ENCODE measurements at places on chromosomes 2 and 18.

DNA sequence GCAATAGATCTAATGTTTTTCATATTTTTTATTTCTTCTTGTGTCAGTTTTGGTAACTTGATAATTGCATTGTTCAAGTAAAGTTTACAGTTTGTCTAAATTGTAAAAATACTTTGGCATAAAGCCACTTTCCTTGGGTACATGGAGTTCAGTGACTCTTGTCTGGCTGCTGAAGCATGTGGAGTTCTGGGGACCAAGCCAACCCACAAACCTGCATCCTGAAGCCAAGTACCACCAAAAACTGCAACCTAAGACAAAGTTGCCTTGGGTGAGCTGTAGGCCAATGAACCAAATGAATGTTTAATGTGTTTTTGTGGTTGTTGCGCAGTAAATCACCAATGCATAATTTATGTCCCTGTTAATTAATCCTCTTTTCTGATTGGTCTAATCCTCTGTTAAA, 872.6 kb downstream of the BCL11A start:
- DNase-seq, result no peak

DNA sequence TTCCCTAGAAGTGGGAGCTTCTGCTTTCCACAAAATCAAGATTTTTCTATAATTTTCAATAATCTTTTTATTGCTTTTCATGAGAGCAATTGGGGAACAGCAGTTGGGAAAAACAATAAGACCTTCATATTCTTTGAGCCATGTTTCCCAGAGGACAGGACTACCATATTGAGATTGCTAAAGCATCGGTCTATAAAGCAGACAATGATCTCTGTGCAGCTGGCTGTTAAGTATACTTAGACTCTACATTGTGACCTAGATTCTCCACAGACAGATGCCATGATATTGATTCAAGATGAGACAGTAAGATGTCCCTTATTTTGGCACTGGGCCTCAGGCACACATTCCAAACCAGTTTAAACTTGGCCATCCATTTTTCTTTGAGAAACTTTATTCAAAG, 1178.7 kb downstream of the SUCLG1 start:
- no peak for DNase-seq

DNA sequence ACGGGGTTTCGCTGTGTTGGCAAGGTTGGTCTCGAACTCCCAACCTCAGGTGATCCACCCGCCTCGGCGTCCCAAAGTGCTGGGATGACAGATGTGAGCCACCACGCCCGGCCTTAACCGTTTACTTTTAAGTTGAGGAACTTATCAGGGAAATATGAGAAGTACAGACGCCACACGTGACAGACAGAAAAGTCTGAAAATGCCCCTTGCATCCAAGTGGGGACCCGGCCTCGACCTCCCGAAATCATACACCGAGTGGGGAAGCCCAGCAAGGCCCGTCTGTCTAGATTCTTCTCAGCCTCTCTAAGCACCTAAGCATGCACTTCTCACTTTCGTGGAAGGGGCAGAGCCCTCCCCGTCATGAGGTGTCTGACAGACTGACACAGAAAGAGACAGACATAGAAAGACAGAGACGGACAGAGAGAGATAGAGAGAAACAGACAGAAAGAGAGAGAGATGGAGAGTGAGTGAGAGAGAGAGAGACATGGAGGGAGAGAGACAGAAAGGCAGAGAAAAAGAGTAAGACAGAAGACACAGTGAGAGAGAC, 107.3 kb upstream of the ANKRD30BL start:
- no peak for DNase-seq

DNA sequence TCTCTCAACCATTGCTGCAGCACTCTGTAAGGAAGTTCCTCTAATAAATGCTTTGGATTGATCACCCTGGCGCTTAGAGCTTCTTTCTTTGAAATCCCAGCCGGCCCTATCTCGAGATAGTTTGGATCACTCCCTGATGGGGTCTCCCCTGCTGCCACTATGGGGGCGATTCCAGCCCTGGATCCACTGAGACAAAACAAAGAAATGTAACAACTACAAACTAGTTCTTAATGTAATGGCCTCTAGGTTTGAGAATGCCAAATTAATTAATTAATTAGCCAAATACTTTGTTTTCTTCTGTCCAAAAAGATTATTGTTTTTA, 15.2 kb downstream of the SRSF7 start:
- no peak for DNase-seq

- no peak for DNase-seq
Observed at GRCh38 chr2:7281231-7282201, 364.3 kb downstream of the RNF144A start.

DNA sequence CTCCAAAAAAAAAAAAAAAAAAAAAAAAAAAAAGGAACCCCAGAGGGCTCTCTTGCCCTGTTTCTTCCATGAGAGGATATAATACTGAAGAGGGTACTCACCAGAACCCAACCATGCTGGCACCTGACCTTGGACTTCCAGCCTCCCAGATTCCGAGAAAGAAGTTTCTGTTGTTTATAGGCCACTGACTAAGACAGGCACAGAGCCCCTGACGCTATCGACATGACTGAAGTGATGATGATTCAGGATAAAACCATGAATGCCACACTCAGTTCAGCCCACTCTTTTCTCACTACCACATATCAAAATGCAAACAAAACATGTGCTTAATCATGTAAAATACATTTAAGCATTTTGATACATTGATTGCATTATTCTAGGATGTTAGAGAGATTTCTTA, 66.1 kb upstream of the CDCA7 start:
- no peak for DNase-seq

DNA sequence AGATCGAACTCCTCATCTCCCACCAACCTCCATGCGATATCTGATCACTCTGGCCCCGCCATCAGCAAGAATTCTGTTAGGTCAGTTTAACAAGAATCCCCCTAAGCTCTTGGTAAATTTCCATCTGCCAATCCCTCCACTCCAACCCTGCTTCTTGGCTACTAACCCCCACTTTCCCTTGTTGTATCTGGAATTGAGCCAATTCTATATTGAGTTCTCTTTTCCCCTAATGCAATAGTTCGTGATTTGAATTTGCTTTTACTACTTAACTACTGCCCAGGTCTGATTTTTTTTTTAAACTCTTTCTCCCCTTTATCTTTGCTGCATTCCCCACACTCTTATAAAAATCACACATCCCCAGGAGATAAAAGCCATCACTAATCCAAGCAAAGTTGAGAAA, 159.3 kb upstream of the STK17B start:
- no peak for DNase-seq

- no peak for DNase-seq
Observed at GRCh38 chr18:59172664-59173249, 33.1 kb downstream of the SEC11C start.

- DNase-seq, result no peak
Observed at GRCh38 chr2:38394903-38395341, 17.8 kb upstream of the ATL2 start.

DNA sequence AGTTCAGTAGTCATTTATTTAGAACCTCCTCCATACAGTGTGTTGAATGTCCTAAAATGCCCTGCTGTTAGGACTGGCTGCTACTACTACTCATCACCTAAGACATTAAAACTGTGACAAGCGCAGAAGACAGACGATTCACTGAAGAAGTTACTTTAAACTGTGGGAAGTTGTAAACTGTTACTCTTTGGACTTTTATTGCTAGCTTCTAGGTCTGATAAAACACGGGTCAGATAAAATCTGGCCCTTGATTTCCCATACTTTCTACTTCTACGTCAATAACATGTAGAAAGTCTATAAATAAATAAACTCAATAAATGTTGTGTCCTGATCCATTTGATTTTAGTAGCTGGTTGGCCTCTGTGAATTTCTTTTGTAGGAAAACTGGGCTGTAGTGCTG, 113.4 kb downstream of the ICA1L start:
- DNase-seq, result no peak

- no peak for DNase-seq
Observed at GRCh38 chr18:52311331-52311730, 28.7 kb upstream of the DCC start.

GRCh38 chr18:51110073-51110797, 80.2 kb downstream of the SMAD4 start:
- DNase-seq, result peak; percentile 60

- no peak for DNase-seq
Observed at GRCh38 chr18:70233974-70234373, 28.5 kb upstream of the RTTN start.

DNA sequence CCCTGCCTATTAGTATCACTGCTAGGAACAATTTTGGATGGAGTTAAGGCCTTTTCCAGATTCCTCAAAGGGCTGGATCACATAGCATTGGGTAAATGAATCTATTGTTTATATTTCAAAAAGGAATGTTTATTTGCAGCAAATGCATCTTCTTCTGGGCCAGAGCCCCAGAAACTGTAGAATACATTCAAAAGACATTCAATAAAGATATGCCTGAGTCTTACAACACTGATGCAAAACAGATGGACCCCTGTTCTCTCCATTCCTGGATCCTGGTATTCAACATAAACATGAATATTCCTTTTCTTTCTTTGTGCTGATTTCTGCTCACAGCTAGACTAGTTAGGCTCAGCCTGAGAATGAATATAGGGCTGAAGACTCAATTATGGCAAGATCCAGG, 227.2 kb upstream of the KLHL29 start:
- no peak for DNase-seq

- DNase-seq, result no peak
Observed at GRCh38 chr18:29307231-29307630, 1130.3 kb upstream of the CDH2 start.

DNA sequence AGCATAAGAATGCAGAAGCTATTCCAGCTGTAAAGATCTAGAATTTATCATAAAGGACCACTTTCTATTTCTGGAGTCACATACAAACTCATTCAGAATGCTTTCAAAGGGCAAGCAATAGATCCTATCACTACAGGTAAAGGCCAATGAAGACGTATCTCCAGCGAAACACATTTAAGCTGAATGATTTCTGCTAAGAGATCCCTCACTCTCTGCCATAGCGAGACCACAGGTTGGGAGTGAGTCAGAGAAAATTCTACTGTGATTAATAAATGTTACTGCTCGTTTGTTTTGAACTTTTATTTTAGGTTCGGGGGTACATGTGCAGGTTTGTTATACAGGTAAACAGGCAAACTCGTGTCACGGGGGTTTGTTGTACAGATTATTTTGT, 72.5 kb upstream of the NFU1 start:
- DNase-seq, result no peak

DNA sequence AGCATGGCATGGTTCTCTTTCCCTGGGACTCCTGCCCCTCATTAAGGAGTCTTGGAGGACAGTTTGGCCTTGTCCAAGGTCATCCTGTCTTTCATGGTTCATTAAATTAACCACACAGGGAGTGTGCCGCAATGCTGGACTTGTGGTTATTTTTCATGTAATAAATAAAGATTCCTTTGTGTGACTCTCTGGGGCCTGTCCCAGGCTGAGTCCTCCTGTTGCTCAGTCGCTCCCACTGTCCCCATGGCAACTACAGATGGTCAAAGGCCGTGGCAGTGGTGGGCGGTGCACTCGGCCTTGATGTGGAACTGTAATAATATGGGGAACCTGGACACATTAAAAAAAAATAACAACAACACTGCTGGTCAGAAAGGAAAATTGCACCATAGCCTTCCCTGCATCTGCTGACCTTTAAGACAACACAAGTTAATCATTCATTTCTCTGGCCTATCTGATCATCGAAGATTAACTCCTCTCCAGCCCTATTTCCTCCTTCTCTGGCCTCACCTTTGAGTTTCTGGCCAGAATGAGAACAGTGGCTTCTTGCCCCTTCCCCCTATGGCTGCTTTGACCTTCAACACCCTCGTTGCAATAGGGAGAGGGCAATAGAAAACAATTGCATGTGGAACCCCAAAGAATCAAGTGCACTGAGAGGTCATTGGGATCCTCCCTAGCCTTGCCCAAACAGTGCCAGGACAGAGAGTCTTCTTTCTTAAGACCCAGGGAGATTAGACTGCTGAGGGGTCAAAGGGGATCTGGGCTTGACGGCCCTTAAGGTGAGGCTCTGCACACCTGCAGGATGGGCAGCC, 44.7 kb downstream of the PSD4 start:
- no peak for DNase-seq

GRCh38 chr2:74179063-74179865, 585 bp upstream of the MOB1A start:
- DNase-seq, result no peak

DNA sequence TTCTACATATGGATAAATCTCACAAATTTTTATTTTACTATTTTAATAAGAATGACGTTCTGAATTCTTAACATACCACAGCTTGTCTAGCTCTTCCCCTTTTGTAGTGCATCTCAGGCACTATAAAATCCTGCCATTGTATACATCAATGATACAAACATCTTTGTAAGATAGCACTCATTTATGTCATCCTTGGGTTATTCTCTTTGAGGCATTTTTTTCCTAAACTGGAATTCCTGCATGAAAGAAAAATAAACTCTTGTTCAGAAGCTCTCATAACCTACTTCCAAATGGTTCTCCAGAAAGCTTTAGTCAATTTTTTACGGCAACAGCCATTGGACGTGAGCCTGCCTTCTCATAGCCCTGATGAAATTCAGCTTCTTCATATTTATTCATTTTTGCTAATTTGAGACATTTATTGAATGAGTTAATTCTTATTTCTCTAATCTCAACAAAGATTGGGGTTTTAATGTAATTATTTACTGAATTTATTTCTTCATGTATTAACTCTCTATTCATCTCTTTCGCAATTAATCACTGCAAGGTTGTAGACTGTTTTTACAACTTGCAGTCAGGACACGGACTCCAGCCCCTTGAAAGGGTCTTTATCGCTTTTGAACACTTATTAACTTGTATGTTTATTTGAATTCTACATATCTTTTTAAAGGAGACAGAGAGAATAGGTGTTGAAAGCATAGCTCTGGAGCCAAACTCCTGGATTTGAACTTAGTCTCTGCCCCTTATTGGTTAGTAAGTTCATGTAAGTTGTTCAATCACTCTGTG, 57.6 kb upstream of the PARD3B start:
- no peak for DNase-seq

- no peak for DNase-seq
Observed at GRCh38 chr2:15801439-15801838, 138.9 kb upstream of the MYCN start.

DNA sequence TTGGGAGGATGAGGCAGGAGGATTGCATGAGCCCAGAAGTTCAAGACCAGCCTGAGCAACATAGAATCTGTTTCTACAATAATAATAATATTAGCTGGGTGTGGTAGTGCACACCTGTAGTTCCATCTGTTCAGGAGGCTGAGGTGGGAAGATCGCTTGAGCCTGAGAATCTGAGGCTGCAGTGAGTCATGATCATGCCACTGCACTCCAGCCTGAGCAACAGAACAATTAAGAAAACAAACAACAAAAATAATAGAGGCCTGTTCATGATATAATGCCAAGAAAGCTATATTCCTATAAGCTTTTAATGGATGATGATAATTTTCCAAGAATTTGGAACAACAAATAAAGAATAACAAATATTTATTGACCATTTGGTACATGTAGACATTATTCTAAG, 6.9 kb upstream of the CCBE1 start:
- no peak for DNase-seq

GRCh38 chr2:200324362-200324761, 17.9 kb downstream of the SPATS2L start:
- DNase-seq, result no peak

All from naive thymus-derived CD8-positive, alpha-beta T cell (primary cell).